Activated naive CD4-positive, alpha-beta T cell (primary cell): ENCODE measurements at places on chromosomes 3 and 15.

GRCh38 chr3:36557021-36557707 lies 176.9 kb downstream of the STAC start:
- no peak for DNase-seq

GRCh38 chr3:134494495-134494894 lies 8.6 kb downstream of the CEP63 start:
- no peak for DNase-seq

- DNase-seq, result no peak
These were observed 51.4 kb downstream of the SSUH2 start for GRCh38 chr3:8593021-8593827.

GRCh38 chr15:31552482-31553099 lies 226.0 kb downstream of the KLF13 start:
- DNase-seq, result no peak

GRCh38 chr15:63308947-63309346 lies 31.5 kb downstream of the APH1B start:
- DNase-seq, result no peak

DNA sequence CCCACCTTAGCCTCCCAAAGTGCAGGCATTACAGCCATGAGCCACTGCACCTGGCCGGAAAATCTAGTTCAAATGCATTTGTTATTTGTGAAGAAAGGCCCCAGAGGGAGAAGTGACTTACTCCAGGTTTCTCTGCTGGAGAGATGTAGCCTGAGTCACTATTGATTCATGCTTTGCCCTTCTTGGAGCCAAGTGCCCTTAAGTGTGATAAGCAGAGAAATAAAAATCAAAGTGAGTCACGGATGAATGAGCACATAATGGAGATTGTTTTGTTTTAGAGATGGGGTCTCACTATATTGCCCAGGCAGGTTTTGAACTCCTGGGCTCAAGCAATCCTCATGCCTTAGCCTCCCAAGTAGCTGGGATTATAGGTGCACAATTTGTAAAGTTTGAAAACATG lies 33.1 kb downstream of the CDC25A start:
- DNase-seq, result no peak

DNA sequence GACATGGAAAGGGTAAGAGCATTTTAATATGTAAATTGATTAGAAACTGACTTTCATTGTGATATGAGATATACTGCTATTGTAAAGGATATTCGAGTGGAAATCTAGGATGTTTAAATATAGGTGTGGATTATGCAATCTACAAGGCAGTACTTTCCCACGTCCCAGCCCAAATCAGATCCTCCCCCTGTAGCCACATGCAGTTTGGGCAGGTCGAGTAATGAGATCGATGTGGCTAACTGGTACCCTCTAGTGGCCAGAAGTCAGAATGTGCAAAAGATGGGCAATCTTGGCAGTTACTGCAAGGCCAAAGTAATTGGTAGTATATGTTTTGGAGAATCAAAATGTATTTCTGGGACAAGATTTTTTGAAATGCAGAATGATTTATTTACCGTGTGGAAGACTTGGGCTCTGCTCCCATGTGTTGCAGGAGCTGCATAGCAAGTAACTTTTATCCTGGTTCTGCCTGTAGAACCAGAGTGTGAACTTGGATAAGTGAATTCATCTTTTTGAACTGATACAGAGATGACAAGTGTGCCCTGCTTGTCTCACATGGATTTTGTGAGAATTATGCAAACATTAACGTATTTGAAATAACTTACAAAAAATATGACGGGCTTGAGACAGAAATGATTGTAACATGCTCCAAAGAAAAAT lies 94.5 kb upstream of the ADAMTSL3 start:
- DNase-seq, result no peak

DNA sequence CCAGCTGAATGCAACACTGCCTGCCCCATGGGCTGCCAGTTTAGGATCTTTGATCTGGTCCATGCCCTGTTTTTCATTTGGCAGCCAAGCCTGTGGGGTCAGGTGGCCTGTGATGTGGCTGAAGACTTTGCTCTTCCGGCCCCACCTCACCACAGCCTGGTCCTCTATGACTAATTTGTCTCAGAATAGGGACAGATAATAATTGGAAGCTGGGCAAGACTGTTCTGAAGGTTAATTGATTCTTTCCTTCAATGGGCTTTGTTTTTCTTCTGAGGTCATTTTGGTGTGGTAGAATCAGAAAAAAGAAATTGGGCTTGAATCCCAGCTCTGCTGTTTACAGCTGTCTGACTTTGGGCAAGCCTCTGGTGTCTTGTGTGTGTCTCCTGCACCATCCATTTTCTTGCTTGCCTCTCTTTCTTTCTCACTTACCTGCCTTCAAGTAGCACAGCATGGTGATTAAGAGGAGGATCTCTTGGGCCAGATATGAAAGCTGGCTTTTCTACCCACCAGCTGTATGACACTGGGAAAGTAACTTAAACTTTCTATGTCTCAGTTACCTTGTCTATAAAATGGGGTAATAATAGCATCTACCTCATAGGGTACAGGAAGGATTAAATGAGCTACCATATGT lies 24.2 kb downstream of the ABHD2 start:
- DNase-seq, result no peak
